Activated T-cell treated with anti-CD3 and anti-CD28 coated beads for 1 hour (primary cell): ENCODE measurements at places on chromosomes 2 and 18.

DNA sequence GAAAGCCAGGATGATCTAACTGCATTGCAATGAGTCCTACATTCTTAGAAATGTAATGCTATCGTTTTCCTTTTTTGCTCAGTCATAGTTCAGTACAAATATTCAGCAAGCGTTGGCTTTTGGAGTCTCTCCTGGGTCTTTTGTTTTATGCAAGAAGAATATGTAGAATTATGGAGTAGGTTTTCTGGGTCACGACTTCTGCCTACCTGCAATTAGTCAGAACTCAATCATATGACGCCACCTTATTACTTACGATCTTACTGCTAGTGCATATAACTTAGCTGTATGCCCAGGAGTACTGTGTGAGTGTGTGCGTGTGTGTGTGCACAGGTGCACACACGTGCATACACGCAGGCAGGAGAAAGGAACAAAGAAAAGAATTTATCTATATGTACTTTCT lies 640.2 kb downstream of the STK39 start:
- no peak for DNase-seq

DNA sequence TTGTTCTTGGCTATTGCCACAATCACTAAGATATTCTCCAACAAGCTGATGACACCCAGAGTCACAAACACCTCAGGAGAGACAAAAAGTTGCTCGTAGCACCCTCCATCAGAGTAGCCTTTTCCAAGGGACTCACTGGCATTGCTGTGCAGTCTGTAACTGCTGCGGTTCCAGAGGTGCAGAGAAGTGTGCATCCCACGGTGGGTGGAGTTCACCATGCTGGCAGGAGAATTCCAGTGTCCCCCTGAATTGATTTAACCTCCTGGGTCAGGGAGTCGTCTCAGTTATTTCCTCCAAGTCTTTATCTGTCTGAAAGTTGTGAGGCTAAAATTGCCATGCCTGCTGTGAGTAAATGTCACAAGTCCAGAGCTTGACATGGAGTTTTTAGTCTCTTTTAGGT lies 443 bp downstream of the MC4R start:
- no peak for DNase-seq

- DNase-seq = no peak
Measured at GRCh38 chr2:124489686-124490085, 464.6 kb downstream of the CNTNAP5 start.

DNA sequence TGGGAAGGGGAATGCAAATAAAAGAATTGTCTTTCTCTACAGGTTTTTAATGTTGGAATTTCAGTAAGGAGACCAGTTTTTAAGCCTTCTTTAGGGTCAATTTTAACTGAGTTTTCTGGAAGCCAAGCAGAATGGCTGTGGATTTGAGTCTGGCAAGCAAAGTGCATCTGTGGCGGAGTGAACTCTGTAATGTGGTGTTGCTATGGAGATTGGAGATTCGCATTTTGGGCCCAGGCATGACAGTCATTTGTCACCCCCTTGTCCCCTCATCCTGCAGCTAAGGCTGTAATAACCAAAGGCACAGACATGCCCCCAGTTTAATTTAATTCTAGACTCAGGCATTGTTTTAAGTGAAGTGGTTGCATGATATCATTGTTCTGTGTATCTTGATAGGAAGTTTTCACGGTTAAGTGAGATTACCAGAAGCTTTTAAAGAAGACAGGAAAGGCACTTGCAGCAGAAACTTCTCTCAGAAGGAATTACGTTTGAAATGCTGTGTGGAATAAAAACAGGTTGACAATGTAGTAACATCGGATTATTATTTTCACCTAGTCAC lies 30.6 kb downstream of the ARMC9 start:
- no peak for DNase-seq

DNA sequence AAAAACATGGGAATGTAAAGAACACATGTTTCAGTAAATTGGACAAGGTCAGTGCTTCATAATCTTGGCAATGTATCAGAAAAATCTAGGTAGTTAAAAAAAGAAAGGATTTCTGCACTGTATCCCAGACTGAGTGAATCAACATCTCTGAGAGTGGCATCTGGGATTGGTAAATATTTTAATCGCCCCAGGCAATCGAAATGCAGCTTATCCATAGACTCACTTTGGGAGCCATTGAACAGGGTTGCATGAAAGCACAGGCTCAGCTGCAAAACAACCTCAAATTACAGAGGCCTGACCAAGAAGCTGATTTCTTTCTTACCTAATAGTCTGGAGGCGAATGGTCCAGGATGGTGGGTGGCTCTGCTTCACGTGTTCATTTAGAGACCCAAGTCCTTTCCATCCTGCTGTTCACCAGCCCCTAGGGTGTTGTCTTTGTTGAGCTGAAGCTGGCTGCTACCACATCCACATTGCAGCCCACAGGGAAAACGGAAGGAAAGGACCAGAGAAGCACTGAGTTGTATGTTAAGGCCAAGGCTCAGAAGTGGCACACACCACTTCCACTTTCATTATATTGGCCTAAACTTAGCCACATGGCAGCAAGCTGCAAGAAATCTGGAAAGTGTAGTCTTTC lies 59.0 kb downstream of the MOGAT1 start:
- no peak for DNase-seq

DNA sequence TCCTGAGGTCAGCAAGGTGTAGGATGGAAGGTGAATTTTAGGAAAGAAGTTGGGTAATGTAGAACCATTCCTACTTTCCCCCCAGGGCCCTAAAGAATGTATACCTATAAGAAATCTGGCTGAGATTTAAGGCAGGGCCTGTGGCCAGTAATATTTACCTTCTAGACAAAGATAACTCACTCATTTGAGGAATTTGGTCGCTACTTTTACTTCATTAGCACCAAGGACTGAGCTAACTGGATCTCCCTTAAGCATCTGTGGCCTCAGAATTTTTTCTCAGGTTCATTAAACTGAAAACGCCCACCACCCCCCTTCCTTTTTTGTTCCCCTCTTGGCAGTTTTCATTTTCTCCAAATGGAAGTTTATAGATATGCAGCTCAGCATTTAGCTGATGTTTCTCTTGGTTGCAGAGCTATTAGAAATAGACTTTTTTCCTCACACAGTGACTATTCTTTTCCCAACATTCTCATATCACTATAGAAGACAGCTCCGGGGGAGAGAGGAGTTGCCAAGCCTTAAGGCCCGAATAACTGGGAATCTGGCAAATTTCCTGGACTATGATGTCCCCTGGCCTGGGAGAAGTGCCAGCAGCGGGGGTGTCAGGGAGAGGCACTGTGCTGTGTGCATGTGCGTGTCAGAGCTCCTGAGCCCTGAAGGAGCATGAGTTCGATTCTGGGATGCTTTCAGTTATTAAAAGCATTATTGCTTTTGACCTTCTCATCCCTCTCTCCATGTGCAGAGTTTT lies 310.9 kb downstream of the PRKCE start:
- no peak for DNase-seq

- no peak for DNase-seq
Measured at GRCh38 chr2:134292514-134292913, 38.6 kb downstream of the MGAT5 start.

DNA sequence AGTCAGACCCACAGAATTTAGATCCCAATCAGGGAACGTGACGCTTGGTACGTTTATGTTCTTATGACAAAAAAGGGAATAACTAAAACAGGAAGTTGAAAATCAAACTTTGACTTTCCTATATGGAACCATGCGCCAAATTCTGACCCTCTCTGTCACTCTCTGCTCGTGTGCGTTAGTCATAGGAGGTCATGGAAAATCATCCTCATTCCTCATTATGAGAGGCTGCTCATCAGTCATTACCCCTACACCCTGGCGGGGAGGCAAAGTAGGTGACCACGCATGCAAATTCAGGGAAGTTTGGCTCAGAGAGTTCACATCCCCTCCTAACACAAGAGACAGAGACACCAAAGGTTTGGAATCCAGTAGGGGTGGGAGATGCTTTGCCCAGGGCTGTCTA lies 15.5 kb downstream of the IL1F10 start:
- DNase-seq = no peak

DNA sequence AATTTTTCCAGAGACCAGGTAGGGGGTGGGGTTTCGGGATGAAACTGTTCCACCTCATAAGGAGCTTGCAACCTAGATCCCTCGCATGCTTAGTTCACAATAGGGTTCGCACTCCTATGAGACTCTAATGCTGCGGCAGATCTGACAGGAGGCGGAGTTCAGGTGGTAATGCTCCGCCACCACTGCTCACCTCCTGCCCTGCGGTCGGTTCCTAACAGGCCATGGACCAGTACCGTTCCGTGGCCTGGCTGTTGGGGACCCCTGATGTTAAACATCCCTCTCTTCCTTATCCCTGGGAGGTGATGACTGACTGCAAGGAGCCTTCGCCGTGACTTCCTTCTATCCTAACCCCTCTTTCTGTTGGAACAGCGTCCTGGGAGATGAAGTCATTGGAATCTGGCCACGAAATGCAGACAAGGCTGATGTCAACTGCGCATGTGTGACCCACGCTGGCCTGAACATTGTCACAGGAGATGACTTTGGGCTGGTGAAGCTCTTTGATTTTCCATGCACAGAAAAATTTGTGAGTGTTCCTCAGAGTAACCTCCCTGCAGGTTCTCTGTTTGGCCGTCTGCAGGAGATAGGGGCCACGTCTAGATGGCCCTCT lies 82.4 kb downstream of the RTN4 start:
- DNase-seq = no peak

GRCh38 chr18:7950380-7951136 lies 383.4 kb downstream of the PTPRM start:
- DNase-seq = no peak

- no peak for DNase-seq
Measured at GRCh38 chr2:146324951-146325350, 1519.9 kb upstream of the ACVR2A start.

DNA sequence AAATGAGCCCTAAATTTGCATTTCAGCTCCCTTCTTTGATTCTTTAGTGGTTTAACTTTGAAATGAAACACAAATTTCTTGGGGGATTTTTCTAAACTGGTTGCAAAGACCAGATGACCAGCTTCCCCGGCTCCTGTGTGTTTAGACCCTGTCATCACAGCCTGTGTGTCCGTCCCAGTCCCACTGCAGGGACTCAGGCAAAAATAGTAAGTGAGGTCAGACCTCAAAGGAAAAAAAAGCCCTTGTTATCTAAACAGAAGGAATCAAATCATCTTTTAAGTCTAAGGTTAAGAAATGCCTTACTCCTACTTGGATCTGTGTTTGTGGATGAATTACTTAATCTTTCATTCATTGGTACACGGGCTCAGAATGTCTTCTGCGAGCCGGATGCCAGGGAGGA lies 423.7 kb downstream of the LPIN1 start:
- no peak for DNase-seq

DNA sequence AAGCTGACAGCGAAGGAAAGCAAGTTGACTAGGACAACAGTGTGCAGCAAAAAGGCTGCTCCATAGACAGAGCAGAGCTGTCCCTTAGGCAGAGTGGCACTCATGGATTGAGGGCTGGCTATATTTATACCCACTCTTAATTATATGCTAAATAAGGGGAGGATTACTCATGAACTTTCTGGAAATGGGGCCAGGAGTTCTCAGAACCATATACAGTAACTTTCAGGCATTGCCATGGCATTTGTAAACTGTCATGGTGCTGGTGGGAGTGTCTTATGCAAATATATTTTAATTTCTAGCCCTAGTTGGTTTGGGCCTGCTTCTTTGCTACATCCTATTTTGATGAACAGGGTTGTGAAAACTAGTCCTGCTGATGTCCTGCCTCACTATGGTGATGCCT lies 279.5 kb upstream of the MGAT5 start:
- DNase-seq = no peak

GRCh38 chr18:31648458-31648857 lies 35.9 kb downstream of the B4GALT6 start:
- no peak for DNase-seq

- DNase-seq = no peak
Measured at GRCh38 chr2:226256237-226256636, 543.4 kb downstream of the IRS1 start.

DNA sequence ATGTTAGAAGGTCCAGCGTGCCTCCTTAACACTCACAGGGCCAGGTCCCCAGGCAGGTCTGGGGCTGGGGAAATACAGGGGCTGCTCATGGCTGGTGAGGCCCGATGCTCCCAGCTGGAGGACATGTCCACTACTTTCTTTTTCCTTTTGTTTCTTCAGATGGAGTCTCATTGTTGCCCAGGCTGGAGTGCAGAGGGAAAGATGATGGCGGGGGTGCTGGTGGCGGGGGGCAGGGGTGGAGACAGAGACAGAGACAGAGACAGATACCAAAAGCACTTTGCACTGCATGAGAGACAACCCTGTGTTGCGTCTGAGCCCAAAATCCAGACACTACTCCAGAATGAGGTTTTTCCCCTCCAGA lies 211.0 kb downstream of the SH3BP4 start:
- DNase-seq = no peak

DNA sequence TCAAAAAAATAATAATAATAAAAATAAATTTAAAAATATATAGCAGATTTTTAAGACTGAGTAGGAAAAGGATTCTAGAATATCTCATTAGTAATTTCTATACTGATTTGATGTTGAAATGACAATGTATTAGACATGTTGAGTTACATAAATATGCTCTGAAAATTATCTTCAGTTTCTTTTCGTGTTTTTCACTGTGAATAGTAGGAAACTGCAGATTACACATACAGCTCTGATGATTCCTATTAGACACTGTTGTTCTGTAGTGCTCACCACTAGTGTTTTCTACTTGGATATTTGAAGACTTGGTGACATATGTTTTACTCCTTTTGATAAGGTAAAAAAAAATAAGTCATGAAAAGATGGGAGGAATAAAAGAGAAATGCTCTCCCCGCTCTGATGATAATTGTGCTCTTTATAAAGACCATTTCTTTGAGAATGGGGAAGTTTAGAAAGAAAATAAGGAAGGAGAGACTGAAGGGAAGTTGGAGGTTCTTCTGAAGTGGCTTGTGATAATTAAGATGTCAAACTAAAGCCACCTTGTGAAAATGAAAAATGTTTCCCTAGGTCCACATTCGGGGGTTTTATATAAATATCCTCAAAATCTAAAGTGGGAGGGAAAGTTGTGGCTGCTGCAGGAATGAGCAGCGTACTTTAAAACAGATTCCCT lies 52.9 kb downstream of the SLC9A2 start:
- no peak for DNase-seq

- no peak for DNase-seq
Measured at GRCh38 chr18:70461323-70462077, 172.7 kb downstream of the SOCS6 start.

- no peak for DNase-seq
Measured at GRCh38 chr2:232463701-232464543, 8.0 kb downstream of the ALPI start.

DNA sequence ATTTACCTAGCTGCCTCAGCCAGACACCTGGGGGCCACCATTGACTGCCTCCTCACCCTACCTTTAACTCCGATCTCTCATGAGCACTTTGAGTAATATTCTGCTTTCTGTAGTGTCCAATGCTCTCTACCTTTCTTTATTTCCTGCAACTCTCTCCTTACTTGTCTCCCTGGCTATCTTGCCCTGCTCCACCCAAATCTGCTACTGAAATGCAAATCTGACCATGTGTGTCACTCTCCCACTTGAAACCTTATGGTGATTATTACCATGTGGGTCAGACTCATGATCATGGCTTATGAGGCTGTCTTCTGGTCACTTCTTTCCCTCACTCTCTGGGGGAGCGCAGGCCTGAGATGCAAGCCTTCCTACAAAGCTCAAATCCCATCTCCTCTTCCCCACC lies 83.3 kb downstream of the INSIG2 start:
- DNase-seq = no peak

- no peak for DNase-seq
Measured at GRCh38 chr2:148305476-148305875, 284.6 kb downstream of the MBD5 start.
